ENCODE measurements at places on chromosomes 16 and 17.
A peak's percentile ranks its signal among the peaks of the same experiment; 100 is the strongest.

GRCh38 chr17:21463204-21463661 lies 87.1 kb downstream of the KCNJ12 start:
- peak; percentile 50 for DNase-seq

DNA sequence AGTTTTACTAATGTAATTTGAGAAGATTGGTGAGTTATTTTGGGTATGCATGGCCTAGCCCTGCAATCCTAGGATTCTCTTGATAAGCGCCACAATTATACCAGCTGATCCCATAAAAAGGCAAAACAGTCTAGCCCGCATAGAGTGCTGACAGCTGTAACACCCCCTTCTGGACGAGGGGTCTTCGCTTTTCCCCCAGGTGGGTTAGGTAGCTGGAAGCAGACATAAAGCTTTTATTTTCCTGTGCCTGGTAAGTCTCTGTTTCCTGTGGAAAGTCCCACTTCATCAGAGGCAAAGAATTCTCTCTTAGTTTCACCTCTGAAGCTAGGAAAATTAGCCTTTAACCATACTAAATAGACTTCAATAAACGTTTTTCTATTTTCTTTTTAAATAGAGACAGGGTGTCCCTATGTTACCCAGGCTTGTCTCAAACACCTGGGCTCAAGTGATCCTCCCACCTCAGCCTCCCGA lies 108.3 kb downstream of the YPEL2 start:
- no peak for DNase-seq

DNA sequence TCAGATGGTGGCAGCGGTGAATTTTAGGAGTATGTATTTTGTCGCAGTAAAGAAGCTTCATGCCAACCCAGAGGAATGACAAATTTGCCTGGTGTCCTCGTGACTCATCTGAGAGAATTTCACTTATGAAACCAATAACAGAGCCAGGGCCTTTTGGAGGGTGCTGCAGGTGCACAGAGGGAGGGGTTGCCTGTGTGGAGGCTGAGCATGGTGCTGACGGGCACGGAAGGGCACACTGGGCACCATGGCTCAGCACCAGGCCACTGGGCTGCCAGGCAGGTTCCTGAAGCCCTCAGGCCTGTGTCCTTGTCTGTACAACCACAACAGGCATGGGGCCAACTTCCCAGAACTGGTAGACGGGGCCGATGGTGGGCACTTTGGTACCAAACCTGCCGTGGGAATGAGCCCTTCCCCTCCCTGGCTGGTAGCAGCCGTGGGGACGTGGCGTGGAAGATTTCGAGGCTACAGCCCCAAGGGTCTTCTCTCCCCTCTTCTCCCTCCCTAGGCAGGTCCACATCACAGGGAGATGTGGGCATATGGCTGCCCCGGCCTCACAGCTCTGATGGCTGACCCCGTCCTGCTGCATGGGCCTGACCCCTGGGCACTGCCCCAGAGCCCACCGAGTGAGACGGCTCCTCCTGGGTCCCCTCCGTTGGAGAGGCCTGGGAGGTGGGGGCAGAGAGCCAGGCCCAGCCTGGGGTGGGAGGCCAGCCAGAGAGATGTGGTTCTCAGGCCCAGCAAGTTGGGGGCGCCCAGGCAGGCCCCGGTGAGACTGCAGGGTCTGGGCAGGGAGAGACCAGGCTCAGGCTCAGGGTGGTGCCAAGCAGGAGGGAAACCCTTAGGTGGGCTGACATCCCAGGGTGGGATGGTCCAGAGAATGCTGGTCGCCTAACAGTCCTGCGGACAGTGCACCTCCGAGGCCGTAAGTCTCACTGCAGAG lies 30.2 kb upstream of the ZNF469 start:
- DNase-seq: no peak

DNA sequence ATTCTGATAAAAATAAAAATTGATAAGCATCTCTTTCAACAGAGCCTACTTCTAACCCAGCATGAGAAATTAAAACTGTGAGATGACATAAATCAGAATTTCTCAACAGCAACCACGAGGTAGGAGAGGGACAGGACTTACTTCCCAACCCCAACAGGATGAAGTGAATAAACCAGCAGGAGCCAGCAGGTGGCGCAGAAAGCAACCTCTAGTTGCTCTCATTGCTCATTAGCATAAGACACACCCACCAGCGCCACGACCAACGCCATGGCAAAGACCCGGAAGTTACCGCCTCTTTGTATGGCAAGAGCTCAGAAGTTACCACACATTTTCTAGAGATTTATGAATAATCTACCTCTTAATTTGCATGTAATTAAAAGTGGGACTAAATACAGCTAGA lies 189.4 kb upstream of the CDH8 start:
- peak; percentile 96 for DNase-seq

DNA sequence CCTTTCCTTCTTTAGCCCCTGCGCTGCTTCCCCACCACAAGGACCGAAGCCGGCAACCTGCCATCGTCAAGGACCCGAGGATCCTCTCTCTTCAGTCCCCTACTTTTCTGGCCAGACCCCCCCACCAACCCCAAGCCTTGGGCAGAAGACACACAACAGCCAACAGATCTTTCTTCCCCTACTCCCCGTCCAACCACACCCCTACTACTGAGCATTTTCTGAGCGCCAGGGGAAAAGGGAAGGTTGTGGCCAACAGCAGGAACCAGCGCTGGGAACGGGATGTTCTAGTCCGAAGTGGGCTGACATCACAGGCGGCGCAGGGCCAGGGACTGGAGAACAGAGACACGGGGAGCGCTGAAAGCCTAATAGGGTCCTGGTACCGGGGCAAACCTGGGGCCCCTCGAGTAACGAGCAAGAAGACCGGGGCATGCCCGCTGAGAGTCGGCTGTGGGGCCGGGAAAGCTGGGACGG lies 528 bp downstream of the PER1 start:
- peak; percentile 86 for DNase-seq

- peak; percentile 57 for DNase-seq
Measured at GRCh38 chr17:78387977-78388941, 9.8 kb downstream of the PGS1 start.

Data from endodermal cell (in vitro differentiated cells).